NCI-H446 (cell line): ENCODE measurements at places on chromosomes 3 and 15.

DNA sequence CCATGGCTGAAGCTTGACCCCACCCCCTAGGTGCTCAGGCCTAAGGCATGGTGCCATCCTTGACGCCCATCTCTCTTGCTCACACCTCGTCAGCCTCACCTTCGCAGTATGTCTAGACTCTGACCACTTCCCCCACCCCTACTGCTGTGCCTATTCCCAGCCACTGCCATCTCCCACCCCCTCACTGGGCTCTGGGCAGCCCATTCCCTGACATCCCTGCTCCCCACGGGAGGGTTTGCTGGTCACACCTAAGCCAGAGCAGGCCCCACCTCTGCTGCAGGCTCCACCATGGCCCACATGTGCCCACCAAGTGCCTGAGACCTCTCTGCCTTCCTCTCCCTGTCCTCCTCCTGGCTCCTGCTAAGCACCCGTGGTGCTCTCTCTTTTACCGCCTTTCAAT lies 47.7 kb upstream of the PRR23E start:
- no peak for DNase-seq

DNA sequence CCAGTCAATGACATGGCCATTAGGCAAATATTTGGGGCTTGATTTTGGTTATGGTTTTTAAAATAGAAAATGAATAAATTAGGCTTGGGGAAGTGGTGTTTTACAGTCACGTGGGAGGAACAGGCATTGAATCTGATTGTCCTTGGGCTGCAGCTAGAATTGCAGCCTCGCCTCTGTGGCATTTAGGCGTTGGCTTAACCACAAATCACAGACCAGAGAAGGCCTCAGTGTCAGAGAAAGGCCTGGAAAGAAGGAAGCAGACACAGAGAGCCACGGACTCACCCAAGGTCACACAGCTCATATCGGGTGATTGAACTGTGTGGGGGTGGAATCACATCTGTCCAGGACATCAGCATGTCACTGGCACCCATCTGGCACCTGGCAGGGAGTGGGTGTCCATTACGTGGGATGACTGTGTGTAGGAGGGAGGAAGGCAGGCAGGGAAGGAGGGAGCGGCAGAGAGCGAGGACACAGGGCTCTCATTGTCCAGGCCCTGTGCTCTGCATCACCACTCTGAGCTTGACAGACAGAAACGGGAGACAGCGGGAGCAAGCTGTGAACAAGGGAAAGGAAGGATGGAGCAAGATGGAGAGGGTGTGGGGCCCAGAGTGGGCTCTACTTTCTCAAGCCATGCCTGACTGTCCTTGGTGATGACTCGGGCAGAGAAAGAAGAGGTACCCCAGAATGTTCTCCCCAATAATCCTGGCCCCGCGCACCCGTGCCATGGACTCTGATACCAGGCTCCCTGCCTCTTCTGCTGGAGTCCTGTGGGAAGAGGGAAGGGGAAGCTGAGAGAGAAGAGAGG lies 186.4 kb downstream of the FAM43A start:
- no peak for DNase-seq

GRCh38 chr15:85630311-85630710 lies 164.4 kb downstream of the KLHL25 start:
- DNase-seq, result no peak

- no peak for DNase-seq
These were observed 286.1 kb downstream of the ZNF621 start for GRCh38 chr3:40810813-40811212.

GRCh38 chr3:170301405-170301804 lies 56.1 kb upstream of the SKIL start:
- DNase-seq, result no peak

DNA sequence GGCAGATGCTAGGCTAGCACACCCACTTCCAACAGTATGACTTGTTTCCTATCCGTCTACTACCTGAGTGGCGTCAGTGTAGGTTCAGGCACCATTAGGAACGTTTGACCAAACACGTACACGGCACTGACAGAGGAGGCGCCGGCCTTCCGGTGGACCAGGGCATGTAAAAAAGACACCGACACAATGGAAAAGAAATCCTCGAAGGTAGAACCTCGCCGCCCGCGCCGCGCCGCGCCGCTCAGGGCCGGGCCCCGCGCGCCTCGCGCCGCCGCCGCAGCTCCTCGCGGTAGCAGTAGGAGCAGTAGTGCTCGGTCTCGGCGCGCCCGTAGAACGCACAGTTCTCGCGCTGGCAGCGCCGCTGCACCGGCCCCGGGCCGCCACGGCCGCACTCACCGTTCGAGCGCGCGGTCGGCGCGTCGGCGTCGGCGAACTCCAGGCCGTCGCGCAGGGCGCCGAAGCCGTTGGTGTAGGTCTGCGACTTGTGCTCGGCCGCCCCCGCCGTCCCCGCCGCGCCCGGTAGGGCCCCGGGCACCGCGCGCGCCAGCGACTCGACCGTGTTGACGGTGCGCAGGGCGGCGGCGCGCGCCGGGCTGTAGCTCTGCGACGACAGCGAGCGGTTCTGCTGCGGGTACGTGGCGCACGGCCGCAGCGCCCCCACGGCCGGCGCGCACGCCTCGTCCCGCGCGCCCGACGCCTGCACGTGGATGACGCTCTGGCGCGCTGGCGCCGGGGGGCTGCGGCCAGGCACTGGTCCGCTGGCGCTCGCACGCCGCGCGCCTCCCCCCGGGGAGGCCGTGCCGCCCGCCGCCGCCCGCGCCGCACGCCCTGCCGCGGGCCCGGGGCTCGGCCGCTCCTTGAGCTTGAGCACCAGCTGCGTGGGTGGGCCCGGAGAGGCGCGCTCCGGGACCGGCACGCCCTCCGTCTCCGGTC lies 156.7 kb downstream of the KLF13 start:
- no peak for DNase-seq

GRCh38 chr3:183875411-183875810 lies 9.3 kb downstream of the PARL start:
- no peak for DNase-seq

- no peak for DNase-seq
These were observed 21.0 kb downstream of the SLCO2A1 start for GRCh38 chr3:134008630-134009156.

DNA sequence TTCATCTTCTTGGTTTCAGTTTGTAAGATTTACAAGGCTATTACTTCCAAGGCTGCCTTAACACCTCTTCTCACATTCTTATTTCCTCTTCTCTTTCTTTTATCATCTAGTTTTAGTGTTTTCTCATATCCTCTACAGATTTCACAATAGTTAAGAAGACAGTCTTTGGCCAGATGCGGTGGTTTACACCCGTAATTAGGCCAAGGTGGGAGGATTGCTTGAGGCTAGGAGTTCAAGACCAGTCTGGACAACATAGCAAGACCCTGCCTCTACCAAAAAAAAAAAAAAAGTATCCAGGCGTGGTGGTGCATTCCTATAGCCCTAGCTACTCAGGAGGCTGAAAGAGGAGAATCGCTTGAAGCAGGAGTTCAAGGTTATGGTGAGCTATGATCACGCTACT lies 3.5 kb upstream of the ALDH1A2 start:
- DNase-seq, result no peak
